Activated T-helper 17 cell treated with anti-CD3 and anti-CD28 coated beads, Interleukin-2, amount 50 U/mL, for 72 hours (primary cell): ENCODE measurements at places on chromosomes 1 and 21. TPM values are rescaled to one million over a fixed set of nuclear protein-coding genes. Genes with fewer than 3 reads are reported as not detected.
A peak's percentile ranks its signal among the peaks of the same experiment; 100 is the strongest.

The ACTL8 gene
- total RNA-seq: 0.28 TPM

The HTR1D gene
- total RNA-seq: not detected

The OR10K2 gene
- total RNA-seq: not detected

The VWA5B1 gene
- total RNA-seq: not detected

The PCP4 gene
- total RNA-seq: not detected

The OR2T29 gene
- total RNA-seq: not detected

The TMEM9 gene
- total RNA-seq: 25.7 TPM

The CTSS gene
- 61.3 TPM for total RNA-seq

The CSMD2 gene
- not detected for total RNA-seq

The TNFRSF14 gene
- total RNA-seq: 93.2 TPM

The OR2T35 gene
- not detected for total RNA-seq

The CACHD1 gene
- 0.06 TPM for total RNA-seq

- ATAC-seq: peak; percentile 18
Measured at GRCh38 chr1:246930830-246931548, 759 bp downstream of the AHCTF1 start.

- ATAC-seq: no peak
Measured at GRCh38 chr1:206606867-206607266, 5.4 kb downstream of the EIF2D start.

DNA sequence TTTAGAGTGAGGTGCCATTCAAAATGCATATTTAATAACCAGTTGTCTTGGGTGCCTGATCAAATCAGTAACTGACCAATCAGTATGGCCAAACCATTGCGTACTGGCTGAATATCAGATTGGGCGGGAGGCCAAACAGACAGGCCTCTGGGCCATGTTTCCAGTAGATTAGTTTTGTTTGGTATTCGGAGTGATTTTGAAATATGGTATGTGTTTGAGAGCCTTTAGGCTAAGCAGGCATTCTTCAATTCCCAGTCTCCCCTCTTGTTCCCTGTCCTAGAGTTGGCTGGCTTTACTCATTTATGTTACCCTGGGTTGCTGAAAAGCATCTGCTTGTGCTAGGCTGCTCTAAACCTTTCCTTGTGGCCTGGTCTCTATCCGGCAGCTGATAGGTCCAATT, 80.1 kb downstream of the BACH1 start:
- no peak for ATAC-seq

DNA sequence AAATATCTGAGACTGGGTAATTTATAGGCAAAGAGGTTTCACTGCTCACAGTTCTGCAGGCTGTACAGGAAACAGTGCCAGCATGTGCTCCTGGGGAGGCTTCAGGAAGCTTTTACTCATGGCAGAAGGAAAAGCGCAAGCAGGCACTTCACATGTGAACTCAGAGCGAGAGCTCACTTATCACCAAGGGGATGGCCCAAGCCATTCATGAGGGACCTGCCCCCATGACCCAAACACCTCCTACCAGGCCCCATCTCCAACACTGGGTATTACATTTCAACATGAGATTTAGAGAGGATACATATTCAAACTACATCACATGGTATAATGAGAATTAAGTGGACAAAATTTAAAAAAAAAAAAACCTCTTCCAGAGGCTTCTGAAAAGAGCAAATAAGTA, 13.7 kb downstream of the WASF2 start:
- ATAC-seq: peak; percentile 58

DNA sequence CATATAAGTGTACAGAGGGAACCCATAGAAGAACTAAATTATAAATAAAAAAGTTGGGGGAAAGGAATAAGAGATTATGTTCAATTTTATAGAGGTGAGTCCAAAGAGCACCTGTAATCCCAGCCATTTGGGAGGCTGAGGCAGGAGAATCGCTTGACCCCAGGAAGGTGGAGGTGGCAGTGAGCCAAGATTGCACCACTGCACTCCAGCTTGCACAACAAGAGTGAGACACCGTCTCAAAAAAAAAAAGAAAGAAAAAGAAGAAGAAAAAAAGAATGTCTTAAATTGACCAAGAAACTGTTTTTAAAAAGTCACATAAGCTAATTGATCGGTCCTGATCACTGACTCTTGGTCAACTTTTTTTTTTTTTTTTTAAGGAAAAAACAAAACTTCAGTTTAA, 19.1 kb upstream of the ATF3 start:
- ATAC-seq: no peak

DNA sequence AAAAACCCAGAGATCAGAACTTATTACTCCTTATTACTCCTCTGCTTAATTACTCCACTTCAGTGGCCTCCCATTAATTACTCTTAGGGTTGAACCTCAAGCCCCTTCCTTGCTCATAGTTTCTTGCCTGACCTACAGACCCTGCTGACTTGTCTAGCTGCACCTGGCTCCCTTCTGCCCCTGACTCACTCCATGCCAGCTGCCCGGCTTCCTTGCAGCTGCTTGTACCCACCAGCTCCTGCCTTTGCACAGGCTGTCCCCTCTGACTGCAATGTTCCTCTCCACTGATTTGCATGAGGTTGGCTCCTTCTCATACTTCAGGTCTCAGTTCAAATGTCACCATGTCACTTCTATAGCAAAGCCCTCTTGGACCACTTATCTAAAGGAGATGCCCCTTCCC, 1.9 kb upstream of the PTPRU start:
- ATAC-seq: no peak

GRCh38 chr1:171769754-171770153, 11.7 kb upstream of the METTL13 start:
- no peak for ATAC-seq

DNA sequence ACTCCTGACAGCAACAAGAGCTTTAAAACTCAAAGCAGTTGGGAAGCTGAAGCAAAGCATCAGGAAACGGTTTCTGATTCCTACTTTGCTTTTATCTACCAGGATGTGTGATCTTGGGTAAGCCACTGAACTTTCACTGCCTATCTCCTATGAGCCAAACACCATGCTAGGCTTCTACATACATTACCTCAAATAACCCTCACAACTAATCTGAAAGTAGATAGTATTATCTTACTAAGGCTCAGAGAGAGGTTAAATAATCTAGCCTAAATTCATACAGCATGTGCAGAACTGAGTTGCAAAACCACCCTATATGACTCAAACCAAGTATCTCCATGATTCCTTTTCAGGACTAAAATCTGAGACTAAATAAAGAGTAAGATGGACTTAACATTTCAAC, 83.8 kb downstream of the EVI5 start:
- no peak for ATAC-seq

GRCh38 chr1:3551290-3551678, 60.0 kb downstream of the MEGF6 start:
- no peak for ATAC-seq

DNA sequence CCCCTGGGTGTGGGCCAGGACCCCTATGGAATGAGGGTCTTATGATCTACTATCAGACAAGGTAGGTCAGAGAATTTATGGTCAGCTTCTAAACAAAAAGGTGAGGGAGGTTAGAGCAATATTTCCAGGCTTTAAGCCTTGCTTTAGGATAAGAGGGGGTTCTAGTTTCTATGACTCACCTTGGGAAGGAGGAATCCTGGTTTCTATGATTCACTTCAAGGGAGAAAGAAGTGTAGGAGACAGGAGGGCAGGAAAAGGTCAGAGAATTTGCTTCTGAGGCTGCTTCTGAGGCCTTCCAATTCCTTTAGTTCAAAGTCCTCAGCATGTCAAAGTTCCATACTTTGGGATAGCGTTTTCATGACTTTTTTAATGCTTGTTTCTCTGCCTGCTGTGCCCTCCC, 35.2 kb downstream of the RGL1 start:
- ATAC-seq: no peak

GRCh38 chr1:62476525-62477219, 39.8 kb downstream of the USP1 start:
- no peak for ATAC-seq

DNA sequence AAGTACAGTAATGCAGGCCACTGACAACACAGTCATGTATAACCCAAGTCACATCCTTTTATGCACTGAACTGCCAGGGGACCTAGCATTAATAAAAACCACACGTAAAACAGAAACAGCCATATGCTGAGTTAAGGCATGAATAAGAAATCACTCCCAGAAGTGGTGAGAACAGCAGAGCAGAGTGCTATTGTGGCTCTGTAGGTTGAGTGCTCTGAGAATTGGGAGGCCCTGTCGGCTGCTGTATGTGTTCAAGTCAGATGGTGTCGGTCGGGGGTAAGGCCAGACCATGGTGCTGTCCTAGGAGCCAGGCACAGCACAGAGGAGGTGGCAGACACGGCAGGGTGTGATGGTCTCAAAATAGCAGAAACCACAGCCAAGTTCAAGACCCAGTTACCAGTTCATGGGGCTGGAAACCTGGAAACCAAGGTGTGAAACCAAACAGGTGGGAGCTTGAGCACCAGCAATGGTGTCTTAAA, 126.6 kb upstream of the COA6 start:
- ATAC-seq: peak; percentile 71

DNA sequence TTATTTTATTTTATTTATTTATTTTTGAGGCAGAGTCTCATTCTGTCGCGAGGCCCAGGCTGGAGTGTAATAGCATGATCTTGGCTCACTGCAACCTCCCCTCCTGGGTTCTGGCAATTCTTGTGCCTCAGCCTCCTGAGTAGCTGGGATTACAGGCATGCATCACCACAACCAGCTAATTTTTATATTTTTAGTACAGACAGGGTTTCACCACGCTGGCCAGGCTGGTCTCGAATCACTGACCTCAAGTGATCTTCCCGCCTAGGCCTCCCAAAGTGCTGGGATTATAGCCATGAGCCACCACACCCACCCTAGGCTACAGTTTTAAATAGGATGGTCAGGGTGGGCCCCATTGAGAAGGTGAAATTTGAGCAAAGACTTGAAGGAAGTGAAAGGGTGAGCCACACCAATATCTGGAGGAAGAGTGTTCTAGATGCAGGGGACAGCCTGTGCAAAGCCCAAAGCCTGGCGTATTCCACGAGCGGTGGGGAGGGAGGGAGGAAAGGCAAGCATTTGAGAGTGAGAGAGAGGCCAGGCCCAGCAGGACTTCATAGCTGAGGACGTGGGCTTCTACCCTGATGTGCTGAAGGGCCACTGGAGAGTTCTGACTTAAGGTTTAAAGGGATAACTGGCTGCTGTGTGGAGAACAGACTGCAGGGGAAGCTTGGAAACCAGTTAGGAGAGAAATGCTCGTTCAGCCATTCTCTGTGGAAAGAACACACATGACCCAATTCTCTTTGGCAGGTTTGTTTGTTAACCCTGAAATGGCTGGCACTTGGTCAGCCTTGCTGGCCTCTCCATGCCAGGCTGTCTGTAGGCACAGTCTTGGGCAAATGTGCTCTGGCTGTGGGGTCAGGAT, 62.6 kb upstream of the FAM20B start:
- ATAC-seq: no peak

GRCh38 chr1:60222360-60223115, 149.0 kb upstream of the C1orf87 start:
- no peak for ATAC-seq

- ATAC-seq: no peak
Measured at GRCh38 chr1:232244426-232244825, 385.5 kb downstream of the SIPA1L2 start.

- peak; percentile 46 for ATAC-seq
Measured at GRCh38 chr1:210340311-210340710, 11.6 kb downstream of the HHAT start.

GRCh38 chr1:16189003-16189402, 23.4 kb downstream of the ARHGEF19 start:
- ATAC-seq: no peak

DNA sequence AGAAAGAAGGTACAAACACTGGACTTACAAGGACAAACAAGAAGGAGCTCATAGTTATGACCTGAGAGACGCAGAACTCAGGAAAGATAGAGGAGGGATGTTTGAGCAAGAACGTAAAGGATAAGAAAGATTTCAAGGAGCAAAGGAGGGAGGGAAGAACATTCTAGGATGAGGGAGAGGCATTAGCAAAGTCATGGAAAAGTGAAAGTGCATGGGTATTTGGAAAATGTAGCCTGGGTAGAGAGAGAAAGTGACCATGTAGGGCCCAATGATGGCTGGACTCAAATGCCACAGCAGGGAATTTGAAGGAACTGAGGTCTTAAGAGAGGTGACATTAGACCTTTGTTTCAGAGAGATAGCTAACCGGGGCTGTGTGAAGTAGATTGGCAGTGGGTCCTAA, 76.5 kb downstream of the SYT6 start:
- no peak for ATAC-seq

- ATAC-seq: no peak
Measured at GRCh38 chr1:219312967-219313366, 139.3 kb downstream of the LYPLAL1 start.

DNA sequence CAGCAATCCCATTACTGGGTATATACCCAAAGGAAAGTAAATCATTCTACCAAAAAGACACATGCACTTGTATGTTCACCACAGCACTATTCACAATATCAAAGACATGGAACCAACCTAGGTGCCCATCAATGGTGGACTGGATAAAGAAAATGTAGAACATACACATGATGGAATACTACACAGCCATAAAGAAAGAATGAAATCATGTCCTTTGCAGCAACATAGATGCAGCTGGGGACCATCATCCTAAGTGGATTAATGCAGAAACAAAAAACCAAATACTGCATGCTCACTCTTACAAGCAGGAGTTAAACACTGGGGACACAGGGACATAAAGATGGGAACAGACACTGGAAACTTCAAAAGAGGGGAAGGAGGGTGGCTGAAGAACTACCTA, 8.7 kb downstream of the ANP32E start:
- no peak for ATAC-seq

GRCh38 chr1:60573121-60573520, 499.6 kb upstream of the C1orf87 start:
- ATAC-seq: no peak

DNA sequence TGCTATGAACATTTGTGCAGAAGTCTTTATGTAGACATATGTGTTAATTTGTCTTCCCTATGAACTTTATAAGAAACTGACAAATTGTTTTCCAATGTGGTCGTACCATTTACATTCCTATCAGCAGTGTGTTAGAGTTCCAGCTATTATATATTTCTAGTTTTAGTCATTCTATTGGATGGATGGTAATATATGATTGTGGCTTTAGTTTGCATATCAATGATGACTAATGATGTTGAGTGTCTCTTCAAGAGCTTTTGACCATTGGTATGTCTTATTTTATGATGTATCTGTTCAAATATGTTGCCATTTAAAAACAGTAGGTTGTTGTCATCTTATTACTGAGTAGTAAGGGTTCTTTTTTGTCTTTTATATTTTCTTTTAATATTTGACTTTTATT, 16.2 kb upstream of the ZNF326 start:
- no peak for ATAC-seq

- ATAC-seq: no peak
Measured at GRCh38 chr1:10670190-10670589, 126.3 kb downstream of the CASZ1 start.

GRCh38 chr1:11670747-11671146, 6.7 kb downstream of the FBXO6 start:
- ATAC-seq: no peak

DNA sequence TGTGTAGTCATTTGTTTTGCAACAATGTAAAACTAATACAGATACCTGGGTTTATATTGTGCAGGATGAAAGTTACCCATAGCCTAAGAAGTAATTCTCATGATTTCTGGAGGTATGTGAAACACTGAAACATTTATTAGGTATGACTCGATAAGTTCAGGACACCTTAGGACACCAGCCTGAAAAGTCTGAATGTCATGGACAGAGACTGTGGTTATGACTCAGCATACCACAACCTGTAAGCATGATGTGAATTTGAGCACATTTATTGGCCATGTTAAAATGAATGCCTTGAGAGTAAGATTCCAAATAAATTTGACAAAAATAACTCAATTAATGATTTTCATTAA, 1471.7 kb upstream of the B3GALT2 start:
- peak; percentile 72 for ATAC-seq

GRCh38 chr1:28247612-28248272, 11.6 kb upstream of the SESN2 start:
- no peak for ATAC-seq

GRCh38 chr1:52179073-52179472, 37.2 kb downstream of the ZFYVE9 start:
- peak; percentile 52 for ATAC-seq
